Vagina (tissue), 2 donors: ENCODE measurements at places on chromosomes 7 and 10.
A peak's percentile ranks its signal among the peaks of the same experiment; 100 is the strongest.

DNA sequence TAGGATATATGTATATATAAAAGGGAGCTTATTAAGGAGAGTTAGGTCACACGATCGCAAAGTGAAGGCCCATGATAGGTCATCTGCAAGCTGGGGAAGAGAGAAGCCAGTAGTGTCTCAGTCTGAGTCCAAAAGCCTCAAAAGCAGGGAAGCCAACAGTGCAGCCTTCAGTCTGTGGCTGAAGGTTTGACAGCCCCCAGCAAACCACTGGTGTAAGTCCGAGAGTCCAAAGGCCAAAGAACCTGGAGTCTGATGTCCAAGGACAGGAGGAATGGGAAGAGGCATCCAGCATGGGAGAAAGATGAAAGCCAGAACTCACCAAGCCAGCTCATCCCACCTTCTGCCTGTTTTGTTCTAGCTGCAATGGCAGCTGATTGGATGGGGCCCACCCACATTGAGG is 88.9 kb upstream of the TBX20 start:
- DNase-seq: no peak

DNA sequence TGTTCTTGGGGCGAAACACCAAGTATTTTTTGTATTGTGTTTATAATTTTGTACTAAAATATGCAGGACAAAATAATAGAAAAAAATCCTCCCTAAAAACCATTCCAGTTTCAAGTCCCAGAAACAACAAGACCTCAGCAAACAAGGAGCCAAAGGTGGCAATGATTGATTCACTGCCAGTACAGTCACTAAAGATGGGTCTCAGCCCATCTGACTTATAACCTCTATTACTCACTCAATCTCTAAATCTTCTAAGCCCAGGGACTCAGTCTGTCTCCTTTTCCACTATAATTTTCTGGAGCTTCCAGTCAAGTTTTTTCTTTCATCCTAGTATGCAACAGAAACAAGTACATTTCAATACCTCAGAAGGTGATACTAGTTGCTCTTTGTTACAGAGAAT is 33.3 kb downstream of the SNX13 start:
- DNase-seq: no peak

DNA sequence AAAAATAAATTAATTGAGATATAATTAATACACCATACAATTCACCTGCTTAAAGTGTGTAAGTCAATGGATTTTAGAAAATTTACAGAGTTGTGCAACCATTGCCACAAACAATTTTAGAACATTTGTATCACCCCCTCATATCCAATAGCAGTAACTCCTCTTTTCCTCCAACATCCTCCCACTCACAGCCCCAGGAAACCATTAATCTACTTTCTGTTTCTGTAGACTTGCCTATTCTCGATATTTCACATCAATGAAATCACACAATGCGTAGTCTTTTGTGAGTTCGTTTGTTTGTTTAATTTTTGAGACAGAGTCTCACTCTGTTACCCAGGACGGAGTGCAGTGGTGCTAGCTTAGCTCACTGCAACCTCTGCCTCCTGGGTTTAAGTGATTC is 13.7 kb upstream of the HERC4 start:
- DNase-seq: no peak

- peak; percentile 49 for DNase-seq
Observed at GRCh38 chr10:111086574-111086973, 9.7 kb downstream of the ADRA2A start.

DNA sequence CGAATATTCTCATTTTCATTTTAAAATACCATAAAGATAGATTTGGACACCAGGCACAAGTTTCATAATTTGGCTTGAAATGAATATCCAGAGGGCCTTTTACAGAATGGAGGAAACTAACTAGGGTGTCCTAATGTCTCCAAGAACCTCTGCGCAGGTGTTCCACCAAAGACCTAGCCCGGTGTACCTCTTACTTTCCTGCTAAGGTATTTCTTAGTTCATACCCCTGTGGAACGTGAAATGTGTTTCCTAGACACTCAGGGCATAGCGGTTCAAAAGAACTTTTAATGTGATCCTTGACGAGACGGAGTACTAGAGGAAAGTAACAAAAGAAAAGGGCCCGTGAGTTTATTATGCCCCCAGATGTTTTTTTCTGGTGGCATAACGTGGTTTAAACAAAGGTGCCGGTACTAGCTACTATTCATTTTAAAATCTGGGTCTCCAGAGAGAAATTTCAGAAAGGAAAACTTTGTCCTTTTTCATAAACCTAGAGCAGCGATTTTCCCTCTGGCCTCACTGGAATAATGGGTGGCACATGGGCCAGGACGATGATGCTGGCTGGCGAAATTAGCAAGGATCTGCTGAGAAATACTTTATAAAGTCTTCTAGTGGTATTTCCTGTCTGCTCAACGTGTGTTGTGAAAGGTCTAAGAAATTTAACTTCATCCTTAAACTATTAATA is 1.4 kb downstream of the APBB1IP start:
- no peak for DNase-seq

DNA sequence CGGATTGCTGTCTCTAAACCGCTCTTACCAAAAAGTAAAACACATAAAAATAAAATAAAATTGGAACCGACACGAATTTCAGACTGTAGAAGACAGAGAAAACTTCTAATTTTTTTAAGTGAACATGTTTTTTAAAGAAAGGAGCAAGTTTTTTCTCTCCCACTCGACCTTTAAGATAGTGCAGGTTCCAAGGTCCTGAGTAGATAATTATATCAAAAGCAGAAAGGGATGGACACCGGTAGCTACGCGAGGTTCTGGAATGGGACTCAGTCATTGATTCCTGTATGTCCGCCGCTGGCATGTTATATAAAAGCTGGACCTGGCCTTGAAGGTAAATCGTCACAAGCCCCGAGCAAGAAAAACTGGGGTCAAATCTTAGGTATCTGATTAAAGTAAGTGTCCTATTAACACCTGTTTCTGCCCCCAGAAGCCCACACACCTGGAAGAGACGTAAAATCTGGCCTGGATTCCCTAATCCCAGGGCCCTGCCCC is 462 bp upstream of the CISD1 start:
- no peak for DNase-seq

- DNase-seq: no peak
Observed at GRCh38 chr10:98795467-98795866, 348.7 kb upstream of the HPS1 start.

DNA sequence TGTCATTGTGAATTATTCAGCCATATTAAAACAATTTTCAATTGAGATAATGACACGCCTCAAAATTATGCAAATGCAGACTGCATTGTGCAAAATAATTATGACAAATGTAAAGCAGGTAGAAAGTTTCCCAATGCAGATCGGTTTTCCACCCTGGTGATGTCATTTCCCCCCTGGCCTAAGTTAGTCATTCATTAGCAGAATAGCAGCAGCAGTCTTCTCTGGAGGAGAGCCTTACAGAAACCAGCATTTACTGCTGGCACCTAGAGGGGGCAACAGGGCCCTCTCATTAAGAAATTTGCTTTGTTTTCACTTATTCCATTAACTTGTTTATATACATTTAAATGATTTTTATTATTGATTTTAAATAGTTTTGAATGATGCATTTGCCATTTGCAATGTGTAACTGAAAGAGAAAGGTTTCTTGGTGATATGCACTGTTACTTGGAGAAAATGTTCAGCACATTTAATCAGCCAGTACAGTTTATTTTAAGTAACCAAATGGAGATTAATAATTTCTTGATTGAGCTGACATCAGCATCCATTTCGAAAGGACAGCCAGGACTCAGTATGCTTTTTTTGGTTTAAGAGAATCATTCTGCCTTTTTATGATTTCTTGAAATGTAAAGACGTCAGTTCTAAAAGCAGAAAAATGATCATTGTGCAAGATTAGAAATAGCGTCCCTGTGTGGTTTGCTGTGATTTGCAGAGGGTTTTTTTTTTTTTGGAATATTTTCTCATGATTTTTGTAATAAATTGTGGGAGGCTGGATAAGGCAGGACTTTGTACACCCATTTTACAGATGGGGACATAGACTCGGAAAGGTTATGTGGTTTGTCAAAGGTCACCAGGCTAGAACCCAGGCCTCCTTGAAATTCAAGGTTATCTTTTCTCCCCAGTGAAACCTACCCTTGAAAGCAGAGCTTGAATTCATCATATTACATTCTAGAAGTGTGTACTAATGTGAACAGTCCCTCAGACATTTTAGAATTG is 3.5 kb downstream of the ARID5B start:
- DNase-seq: no peak

GRCh38 chr10:59099481-59099880 is 77.0 kb upstream of the PHYHIPL start:
- no peak for DNase-seq

- DNase-seq: no peak
Observed at GRCh38 chr10:29317423-29318021, 28.7 kb downstream of the LYZL1 start.

DNA sequence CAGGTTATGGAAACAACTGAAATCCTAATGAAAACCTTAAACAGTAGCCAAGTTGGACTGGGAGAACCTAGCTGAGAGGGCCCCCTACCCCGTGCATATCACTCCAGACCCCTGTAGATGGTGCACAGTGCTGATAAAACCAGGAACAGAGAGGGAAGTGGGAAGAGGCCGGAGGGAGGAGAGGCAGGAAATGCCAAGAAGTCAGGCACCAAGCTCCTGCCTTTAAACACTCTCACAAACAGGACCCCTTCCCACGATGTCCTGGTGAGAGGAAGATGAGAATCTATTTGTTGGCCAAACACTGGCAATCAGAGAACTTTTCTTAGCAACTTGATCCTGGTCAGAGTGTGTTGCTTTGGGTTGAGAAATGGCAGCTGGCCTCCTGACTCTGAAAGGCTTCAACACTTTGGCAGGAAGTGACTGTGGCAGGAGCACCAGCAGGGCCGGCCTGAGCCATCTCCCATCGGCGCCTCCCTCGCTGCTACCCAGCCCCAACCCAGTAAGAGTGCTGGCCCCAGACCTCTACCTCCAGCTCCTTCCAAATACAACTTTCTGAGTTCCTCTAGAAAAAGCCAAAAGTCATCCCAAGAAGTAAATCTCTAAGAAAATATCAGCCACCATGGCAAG is 39.5 kb downstream of the GSDME start:
- peak; percentile 62 for DNase-seq

DNA sequence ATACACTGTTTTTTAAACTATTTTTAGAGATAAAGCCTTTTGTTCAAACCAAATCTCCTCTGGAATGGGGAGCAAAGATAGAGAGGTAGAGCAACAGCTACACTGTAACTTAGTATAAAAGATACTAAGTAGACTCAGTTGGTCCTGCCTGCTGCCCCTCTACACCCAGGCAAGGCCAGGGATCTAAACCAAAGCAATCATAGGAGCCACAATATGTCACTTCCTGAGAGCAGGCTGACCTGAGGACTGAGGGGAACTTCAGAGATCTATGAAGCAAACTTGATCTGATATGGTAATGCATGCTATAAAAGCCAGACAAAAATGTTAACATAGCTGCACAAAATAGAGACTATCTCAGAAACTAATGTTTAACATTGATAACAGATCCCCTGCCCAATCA is 7.0 kb upstream of the TRDMT1 start:
- no peak for DNase-seq

DNA sequence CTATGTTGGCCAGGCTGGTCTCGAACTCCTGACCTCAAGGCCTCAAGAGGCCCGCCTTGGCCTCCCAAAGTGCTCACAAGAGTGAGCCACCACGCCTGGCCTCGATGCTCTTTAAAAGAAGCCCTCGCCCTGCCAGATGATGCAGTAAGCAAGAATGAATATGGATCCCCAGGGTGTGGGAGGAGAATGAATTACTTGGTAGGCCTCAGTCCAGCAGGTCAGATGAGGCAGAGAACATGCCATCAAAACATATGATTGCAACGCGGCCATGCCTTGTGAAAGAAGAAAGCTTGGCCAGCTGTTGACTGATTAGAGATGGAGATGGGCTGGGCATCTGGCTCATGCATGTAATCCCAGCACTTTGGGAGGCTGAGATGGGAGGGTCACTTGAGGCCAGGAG is 68.7 kb downstream of the CAMK1D start:
- DNase-seq: no peak

DNA sequence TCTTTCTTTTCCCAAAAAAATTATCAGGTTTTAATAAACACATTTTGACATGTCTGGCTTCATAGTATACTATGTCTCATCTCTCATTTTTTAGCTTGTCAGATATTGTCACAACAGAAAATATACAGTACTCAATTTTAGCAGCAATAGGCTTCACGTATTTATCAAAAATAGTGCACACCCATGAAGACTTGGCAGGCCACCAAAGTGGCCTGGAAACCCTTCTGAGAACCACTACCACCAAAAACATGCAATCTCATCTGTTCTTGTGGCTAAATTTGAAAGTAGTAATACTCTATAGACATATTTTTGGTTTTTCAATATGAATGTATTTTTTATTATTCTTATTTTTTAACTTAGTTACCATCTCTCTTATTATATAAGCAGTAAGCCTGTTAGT is 1094.5 kb upstream of the LRRN3 start:
- no peak for DNase-seq

DNA sequence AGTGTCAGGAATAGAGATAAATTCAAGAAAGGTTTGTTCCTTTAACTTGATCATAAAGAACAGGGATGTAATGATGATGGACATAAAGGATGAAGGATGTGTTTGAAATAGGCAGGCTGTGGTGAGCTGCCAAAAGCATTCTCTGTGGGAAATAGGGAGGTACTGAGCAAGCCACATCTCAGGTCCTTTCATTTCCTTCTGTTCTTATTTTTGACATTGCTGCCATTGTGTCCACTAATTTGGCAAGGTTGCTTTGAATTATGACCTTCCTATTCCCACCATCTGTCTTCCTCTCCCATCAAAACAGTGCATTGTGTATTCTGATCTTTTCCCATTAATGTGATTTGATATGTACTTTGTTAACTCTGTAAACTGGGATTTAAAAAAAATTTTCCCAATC is 9.4 kb downstream of the SCRN1 start:
- no peak for DNase-seq

DNA sequence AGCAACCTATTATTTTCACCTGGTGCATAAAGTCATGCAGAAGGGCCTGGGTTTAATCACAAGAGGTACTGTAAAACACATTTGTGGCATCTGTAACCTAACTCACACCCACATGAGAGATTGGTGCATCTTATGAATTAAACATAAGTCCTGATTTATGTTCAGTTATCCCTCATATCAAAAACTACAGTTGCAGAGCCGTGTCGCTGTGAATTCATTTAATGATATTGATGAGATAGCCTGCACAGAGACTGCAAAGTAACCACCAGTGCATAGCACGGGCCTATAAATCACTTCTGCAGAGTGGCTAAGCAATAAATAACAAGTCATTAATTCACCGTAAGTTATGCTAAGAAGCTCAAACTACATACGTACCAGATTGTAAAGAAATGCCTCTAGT is 178.2 kb downstream of the RELN start:
- no peak for DNase-seq

- no peak for DNase-seq
Observed at GRCh38 chr7:108090791-108091460, 39.2 kb downstream of the LAMB4 start.

- no peak for DNase-seq
Observed at GRCh38 chr7:40316176-40316575, 181.4 kb downstream of the SUGCT start.
